Naive B cell (primary cell): ENCODE measurements at places on chromosomes 2 and 18. TPM values are rescaled to one million over a fixed set of nuclear protein-coding genes. Genes with fewer than 3 reads are reported as not detected.

The CHAC2 gene
- 3.9 TPM for polyA plus RNA-seq

The FARSB gene
- 31.5 TPM for polyA plus RNA-seq

The KCTD18 gene
- 19.7 TPM for polyA plus RNA-seq

DNA sequence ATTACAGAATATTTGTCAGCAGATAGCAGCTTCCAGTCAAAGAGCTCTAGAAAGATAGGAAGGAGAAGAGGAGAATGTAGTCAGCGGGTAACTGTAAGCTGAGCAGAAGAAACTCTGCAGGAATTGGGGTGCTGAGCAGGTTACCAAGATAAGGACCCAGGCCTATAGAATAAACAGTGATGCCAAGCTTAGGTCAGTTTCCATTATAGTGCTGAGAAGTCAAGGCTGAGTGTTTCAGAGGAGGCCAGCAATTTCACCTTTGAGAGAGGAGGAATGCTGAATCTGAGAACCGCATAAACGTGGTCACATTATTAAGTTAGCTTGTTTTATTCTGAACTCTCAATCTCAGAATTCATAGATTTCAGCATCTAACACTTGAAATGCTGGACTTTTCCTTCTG lies 13.9 kb downstream of the NAB1 start:
- DNase-seq, result no peak

DNA sequence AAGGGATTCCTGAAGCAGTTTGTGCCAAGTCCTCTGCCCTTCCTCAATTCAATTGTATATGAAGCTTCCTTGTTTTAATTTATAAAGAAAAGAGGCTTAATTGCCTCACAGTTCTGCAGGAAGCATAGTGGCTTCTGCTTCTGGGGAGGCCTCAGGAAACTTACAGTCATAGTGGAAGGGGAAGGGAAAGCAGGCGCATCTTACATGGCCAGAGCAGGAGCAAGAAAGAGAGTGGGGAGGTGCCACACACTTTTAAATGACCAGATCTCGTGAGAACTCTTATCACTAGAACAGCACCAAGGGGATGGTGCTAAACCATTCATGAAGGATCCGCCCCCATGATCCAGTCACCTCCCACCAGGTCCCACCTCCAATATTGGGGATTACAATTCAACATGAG lies 114.2 kb downstream of the SGPP2 start:
- DNase-seq, result no peak

DNA sequence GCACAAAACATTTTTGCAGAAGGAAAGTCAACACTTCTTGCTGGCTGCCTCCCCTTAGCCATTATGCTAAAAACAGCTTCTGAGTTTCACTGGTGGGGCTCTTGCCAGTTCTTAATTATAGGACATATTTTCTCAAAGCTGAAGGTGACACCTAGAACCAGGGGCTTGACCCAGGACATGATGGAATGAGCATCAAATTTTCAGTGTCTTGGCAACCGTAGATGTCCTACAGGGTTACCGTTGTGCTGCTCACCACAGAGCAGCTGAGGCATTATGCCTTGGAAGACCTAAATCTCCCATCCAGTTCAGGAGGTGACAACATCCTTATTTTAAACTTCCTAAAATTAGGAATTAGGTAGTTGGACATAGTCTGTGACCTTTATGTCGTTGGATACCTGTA lies 46.7 kb downstream of the TMEM185B start:
- no peak for DNase-seq

DNA sequence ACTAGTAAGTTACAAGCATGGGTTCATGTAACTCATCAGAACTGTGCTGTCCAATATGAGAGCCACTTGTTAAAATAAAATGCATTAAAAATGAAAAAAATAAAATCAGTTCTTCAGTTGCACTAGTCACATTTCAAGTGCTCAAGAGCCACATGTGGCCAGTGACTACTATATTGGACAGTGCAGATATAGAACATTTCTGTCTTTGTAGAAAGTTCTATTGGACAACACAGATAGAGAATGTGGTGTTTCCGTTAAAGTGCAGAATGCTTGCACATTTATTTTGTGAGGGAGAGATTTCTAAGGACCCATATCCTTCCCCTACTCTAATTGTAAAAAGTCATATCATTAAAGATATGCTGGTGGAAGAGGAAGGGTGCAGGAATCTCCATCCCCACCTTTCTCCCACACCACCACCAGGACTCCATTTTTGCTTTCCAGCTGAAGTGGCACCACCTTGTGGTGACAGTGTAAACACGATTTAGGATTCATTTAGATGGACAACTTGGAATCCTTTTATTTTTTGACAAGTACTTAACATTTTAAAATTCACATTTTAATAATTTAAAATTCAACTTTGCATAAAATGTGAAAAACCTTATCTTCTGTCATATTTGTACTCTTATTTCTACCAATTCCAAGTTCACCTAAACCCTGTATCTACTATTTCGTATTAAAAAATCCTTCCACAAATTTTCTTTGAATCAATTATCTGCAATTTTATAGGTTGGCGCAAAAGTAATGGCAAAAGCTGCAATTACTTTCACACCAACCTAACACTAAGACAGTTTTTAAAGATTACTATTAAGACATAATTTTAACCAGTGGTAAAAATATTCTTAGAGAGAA lies 9.4 kb upstream of the CD302 start:
- DNase-seq, result no peak

- DNase-seq, result no peak
Measured at GRCh38 chr2:120118471-120118870, 104.7 kb downstream of the TMEM185B start.

- no peak for DNase-seq
Measured at GRCh38 chr2:177143444-177143843, 69.2 kb upstream of the HNRNPA3 start.

GRCh38 chr2:37554155-37554510 lies 117.3 kb downstream of the CDC42EP3 start:
- DNase-seq, result no peak

DNA sequence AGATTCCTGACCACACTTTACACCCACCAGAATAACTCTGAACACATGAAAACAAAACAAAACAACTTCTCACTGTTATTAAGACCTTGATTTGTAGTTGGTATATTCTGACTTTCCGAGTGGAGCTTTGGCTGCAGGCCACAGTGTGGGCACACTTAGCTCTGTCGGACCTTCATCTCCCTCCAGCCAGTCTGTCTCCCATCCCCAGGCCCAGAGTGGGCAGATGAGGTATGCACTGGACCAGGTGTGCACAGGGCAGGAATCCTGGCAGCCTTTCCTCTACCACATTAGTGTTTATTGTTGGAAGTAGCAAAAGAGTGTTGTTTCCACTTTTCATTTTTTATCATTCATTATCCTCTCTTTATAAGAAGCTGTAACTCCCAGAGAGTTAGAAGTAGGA lies 219.5 kb upstream of the TPO start:
- DNase-seq, result no peak

DNA sequence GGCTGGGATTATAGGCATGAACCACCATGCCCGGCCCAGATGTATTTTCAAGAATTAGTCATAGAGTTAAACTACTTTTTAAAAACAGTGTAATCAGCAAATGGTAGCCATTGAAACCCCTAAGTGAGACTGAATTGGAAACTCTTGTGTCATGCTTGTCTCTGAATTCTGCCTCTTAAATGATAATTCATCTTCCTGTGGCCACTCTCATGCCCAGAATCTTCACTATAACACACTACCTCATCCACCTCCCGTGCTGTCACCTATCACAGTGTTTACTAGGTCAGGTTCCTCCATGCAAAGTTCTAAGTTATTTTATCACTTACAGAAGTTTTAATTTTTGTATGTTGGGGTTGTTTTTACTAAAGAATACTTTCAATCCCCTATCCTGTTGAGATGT lies 197.5 kb downstream of the PHLPP1 start:
- no peak for DNase-seq

DNA sequence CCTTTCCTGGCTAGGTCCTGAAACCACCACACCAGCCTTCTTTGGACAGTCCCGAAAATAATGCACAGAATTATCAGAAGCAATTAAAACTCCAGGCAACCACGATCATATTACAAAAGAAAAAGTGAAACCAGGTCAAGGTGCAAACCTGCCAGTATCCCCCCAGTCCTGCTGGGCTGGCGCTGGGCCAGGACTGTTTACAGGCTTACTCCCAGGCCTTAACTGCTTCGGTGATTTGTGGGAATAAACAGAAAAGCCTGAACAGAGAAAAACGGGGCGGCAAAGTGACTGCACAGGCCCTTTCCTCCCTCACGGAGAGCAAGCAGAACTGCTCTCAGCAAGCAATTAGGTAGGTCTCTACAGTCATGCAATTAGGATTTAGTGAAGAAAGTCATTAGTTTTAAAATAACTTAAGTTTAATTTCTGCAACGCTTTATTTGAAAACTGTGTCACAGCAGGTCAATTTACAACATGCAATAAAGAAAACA lies 1.3 kb downstream of the HDAC4 start:
- no peak for DNase-seq

DNA sequence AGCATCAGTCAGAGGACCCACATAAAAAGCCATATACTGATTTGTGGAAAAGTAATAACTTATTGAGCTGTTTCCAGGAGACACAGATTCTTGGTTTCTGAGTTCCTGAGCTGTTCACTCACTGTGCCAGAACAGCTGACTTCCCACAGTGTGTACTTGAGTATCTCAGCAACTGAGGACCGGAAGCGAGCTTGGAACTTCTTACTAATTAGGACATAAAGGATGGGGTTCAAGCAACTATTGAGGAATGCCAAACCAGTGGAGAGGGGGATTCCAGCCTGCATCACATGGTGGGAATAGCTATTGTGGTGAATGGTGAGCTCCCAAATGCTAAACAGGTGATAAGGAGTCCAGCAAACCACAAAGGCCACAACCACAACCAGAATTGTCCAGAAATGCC lies 16.4 kb downstream of the EEF1B2 start:
- no peak for DNase-seq

GRCh38 chr2:233656443-233656842 lies 15.3 kb upstream of the UGT1A9 start:
- no peak for DNase-seq

- no peak for DNase-seq
Measured at GRCh38 chr2:168201584-168202116, 45.7 kb downstream of the STK39 start.
